ENCODE measurements at places on chromosomes 1 and 21.

GRCh38 chr1:198903203-198903602 is 264.4 kb downstream of the PTPRC start:
- no peak for DNase-seq

GRCh38 chr21:39315603-39316445 is 2.4 kb upstream of the BRWD1 start:
- DNase-seq: peak; percentile 68

- DNase-seq: no peak
These were observed 71.2 kb downstream of the SNRPE start for GRCh38 chr1:203932556-203932955.

DNA sequence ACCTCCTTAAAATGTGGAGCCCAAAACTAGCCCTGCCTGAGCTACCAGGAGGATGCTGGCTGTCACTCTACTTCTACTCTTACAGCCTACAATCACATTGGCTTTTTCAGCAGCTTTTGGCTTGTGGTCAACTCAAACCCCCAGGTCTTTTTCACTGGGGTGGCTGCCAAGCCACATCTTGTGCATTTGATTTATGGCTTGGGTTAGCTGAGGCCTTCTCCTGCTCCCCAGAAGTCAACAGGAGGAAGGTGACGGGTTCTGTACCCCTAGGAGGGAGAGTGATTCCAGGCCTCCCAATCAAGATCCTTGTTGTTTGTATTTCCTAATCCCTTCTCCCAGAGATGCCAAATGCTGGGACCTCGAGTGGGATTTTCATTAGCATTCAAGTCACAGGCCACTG is 124.3 kb downstream of the LACTBL1 start:
- no peak for DNase-seq

GRCh38 chr1:18812453-18812939 is 47.0 kb downstream of the TAS1R2 start:
- no peak for DNase-seq

DNA sequence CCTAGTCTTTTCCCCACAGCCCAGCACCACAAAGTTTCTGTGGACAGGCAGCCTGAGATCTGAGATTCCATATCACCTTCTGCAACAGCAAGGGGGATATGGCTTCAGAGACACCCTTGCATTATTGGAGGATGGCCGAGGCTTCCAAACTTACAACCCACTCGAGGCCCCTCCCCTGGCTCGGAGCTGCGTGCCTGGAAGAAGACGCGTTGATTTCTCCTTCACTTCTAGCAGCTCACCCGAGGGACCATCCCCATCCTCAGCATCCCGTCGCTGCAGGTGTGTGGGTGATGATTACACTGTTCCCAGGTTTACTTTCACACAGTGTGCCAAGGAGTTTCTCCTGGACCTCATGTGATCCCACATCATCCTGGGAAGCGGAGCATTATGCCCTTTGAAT is 277.9 kb downstream of the MATN1 start:
- DNase-seq: no peak

DNA sequence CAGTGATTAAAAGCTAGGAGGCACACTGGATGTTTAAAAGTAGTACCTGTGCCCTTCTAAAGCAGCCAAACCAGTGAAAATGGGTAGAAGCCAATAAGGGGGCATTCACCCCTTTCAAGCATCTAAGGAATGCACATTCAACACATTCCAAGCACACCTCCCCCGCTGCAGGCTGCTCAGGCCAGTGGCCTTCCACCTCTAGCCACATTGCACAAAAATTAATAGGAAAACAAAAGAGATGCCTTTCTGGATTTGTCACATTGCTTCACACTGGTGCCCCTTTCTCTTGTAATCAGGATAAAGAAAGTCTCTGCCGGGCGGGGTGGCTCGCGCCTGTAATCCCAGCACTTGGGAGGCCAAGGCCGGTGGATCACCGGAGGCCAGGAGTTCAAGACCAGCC is 834.0 kb downstream of the USP25 start:
- no peak for DNase-seq

GRCh38 chr21:38930853-38931252 is 125.1 kb downstream of the ETS2 start:
- no peak for DNase-seq

DNA sequence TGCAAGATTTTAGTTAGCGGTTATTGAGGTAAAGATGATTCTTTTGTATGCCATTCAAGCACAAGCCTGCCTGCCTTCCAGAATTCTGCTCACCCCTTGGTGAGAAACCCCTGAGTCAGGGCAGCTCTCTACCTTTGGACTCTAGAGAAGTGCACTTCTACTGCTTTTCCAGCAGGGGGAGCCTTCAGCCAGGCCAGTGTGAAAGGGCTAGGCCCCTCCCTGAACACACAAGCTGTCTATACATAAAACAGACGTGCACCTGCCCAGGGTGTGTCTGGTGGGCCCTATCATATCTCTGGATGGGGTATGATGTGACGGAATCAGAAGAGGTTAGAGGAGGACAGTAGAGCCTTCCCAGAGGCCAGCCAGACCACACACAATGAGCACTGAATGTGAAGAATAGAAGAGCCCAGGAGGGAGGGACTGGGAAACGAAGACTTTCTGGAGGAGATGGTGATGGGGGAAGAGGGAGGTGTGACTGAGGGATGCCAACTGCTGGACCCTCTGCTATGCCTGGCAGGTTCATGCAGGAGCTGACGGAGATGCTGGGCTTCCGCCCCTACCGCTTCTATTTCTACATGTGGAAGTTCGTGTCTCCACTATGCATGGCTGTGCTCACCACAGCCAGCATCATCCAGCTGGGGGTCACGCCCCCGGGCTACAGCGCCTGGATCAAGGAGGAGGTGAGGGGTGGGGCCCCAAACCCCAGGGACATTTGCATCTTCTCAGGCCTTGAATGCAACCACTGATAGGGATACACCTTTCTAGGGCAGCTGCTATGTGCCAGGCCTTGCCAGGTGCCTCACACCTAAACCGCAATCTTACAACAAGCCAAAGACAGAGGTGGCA is 13.0 kb upstream of the KCNC4 start:
- peak; percentile 72 for DNase-seq

DNA sequence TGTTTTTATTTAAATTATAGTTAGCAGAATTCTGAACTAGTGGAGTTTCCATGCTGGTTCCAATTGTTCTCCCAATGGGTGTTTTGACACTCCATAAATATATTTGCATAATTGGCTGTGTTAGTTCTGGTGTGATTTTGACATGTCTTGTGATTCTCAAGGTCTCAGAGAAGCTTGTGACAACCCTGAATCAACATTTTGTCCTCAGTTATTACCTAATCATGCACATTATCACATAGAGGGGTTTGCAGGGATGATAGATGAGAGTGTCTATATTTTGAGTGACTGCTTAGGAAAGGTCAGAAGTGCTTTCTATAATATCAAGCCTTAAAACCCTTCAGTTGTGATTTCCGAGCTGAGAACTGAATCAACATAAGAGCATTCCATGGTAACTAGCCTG is 11.5 kb upstream of the KCNK2 start:
- no peak for DNase-seq

- DNase-seq: no peak
These were observed 5.9 kb upstream of the DHX9 start for GRCh38 chr1:182833271-182833670.

- DNase-seq: no peak
These were observed 556 bp downstream of the MECR start for GRCh38 chr1:29230204-29230552.

- no peak for DNase-seq
These were observed 23.3 kb upstream of the GBP2 start for GRCh38 chr1:89149229-89149628.

- DNase-seq: no peak
These were observed 26.1 kb downstream of the MRPL37 start for GRCh38 chr1:54225986-54226559.

DNA sequence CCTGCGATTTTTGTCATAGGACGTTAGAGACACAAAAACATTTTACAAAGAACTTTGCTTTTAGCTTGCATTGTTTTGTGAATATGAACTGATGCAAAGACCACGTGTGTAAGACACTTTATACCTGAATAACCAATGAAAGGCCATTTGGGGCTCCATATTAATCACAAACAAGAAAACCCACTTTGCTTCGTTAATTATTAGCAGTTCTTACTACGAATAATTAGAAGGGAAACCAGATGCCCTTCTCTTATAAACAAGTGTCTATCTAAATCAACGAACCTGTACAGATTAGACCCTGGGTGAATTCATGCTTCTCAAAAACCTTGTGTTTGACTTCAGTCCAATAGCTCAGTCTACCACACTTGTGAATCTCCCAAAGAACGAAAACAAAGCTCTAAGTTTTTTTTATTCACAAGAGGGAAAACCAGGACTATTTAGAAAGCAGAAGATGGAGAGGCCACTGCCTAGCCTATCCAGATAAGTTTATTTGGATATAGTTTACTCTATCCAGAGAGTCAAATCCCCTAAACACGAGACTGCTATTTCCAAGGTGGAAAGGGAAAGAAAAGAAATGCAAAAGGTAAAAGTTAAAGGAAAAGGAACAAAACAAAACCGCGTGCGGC is 897 bp downstream of the CYYR1 start:
- no peak for DNase-seq

GRCh38 chr1:60461925-60462595 is 388.5 kb upstream of the C1orf87 start:
- DNase-seq: no peak

DNA sequence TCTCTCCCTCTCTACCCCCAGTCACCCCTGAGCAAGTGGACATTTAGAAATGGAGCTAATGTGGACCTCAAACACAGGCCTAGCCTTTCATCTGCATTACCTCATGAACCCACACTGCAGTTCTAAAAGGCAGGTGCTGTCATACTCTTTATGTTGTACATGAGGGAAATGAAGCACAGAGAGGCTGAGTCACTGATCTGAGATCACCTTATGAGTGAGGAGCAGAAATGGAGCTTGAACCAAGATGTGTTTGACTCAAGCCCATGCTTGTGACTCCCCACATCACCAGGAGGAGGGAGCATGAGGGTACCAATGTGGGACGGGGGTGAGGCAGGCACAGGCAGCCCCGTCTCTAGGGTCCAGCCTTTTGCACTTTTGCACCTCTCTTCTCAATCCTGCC is 702.8 kb downstream of the PTPRU start:
- no peak for DNase-seq

GRCh38 chr1:169133801-169134502 is 27.5 kb downstream of the ATP1B1 start:
- DNase-seq: no peak

DNA sequence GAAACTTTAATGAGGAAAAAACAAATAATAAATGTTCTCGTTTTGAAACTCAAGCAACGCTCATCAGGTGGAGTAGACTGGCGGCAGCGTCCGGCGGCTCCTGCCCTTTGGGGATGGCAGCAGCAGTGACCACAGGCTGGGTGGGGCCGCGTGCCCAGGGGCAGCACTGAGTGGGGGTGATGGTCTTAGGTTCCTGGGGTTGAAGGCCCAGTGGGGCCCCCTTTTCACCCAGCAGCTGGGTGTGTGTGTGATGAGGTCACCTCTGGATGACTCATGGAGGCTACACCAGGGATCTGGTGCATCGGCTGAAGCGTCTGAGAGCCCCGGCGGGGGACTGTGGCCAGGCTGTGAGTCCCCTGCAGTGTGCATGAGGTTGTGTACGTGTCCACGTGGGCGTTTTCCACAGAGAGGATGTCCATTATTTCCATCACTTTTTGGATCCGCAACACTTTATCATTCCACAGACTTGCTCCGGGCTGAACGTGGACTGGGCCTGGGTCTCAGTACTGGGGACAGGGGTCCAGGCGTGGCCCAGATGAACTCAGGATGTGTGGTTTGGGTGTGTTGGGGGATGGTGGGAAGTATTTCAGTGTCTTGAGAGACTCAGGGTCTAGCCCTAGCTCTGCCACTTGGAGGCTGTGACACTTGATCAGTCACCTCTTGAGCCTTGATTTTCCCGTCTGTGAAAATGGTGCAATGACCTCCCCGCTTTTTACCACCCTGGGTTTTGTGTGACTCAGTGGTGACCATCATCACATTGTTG is 25.6 kb downstream of the LDLRAP1 start:
- no peak for DNase-seq

DNA sequence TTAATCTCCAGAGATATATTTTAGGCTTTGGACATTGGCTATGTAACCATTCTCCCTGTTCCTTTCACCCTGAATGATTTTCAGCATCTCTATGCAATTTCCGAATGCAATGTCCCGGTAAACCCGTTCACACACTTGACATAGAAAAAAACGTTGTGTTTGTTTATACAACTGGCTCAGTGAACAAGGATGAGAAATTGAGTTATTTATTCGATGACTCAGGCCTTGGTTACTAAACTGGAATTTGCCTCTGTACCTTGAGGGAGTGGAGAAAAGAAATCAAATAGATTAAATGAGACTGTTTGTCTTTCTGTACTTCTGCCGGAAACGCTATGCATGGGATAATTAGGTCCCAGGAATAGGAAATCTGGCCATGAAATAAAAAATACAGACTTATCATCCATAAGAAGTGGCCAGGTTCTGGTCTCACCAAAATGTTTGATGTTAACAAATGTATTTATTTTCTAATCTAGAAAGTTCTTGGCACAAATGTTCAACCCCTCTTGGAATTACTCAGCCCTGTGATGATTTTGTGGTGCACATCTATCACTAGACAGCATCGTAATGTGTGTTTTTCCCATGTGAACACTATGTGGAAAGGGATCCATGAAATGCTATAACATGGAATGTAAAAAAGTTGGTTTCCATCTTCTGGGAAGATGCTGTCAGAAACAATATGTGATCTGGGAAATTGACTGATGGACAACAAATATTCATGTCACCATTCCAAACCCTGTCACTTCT is 253.9 kb downstream of the DUSP10 start:
- DNase-seq: no peak

- DNase-seq: no peak
These were observed 204.3 kb downstream of the FGGY start for GRCh38 chr1:59500950-59501742.

DNA sequence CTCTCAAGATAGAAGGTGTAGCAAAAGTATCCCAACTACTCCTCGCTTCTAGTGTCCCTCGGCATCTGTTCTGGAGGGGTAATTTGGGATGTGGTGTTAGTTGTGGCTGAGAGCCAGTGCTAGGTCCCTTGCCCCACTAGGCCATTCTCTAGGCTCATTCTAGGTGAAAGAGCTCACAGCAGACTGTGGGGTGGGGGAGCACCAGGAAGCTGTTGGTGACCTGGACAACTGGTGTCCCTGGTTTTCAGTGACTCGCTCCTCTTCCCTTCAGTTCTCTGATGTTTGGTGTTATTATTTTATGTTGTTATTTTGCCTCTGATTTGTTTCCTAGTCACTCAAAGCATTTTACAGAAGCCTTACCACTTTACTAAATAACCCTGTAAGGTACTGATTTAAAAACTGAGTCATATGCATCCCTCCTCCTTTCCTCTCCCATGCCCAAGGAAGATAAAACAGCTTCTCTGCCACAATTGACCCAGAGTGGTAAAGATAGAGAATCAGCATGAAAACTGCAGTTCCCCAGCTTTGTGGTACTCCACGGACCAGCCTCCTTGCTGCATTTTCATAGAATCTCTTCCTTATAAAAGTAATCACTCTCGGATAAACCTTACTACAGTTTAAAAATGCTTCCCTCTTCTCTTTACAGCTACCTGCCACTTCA is 14.1 kb downstream of the DYRK3 start:
- DNase-seq: no peak

GRCh38 chr1:99707535-99708142 is 58.8 kb downstream of the FRRS1 start:
- peak; percentile 60 for DNase-seq
